NCI-H2029 treated with DMSO at 0.1 percent for 48 hours (cell line): ENCODE measurements at places on chromosomes 3 and 15.

DNA sequence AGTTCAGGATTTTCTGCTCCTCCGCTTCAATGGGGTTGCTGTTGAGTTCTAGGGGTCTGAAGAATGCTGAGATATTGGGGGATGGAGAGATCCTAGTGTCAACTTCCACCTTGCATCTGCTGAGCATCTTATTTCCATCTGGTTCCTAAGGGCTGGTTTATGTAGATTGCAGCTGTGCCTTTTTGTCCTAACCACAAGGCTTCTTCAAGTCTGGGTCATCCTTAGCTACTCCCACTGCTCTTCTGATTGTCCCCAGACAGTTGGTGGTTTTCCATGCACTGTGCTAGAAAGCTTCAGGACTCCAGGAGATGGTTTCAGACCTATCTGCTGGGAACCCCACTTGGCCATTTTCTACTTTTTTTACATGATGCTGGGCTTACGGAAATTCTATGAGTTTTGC is 125.0 kb downstream of the IL20RB start:
- no peak for DNase-seq

GRCh38 chr3:169467751-169468150 is 195.8 kb downstream of the MECOM start:
- no peak for DNase-seq

DNA sequence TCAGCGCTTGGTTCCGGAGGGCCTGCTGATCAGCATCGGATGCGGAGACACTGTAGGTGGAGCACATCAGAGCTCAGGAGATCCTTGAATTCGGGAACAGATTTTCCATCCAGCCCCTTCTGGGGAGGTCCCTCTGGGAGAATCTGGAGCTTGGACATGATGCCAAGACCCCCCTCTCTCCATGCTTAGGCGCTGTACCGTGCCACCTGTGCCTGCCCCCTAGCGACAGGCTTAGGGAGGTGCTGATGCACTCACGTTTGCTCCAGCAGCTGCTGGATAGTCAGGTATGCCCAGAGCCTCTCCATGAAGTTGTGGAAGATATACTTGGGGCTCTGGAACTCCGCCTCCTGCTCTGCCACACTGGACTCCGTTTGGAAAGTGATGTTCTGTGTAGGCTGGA is 9.7 kb downstream of the ITIH4 start:
- no peak for DNase-seq

- DNase-seq, result no peak
These were observed 327.1 kb upstream of the TBC1D5 start for GRCh38 chr3:18069568-18069967.

DNA sequence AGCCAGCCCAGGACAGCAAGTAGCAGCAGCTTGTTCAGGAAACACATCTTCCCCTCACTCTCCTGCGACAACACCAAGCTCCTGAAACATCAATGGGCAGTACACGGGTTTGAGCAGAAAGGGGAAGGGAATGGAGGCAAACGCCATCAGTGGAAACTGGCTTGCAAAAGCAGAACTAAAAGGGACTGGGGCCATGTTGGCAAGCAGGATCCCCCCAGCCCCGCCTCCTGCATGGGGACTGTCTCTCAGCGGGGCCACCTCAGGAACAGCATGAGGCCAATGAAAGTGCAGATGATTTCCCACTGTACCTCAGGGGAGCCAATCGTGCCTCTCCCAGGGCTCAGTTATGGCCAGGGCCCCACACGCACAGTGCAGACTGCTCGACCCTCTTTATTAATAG is 6.8 kb downstream of the CDAN1 start:
- DNase-seq, result no peak

- no peak for DNase-seq
These were observed 47.6 kb downstream of the MITF start for GRCh38 chr3:69786854-69787253.

GRCh38 chr15:92885224-92886041 is 14.7 kb upstream of the CHD2 start:
- DNase-seq, result no peak

DNA sequence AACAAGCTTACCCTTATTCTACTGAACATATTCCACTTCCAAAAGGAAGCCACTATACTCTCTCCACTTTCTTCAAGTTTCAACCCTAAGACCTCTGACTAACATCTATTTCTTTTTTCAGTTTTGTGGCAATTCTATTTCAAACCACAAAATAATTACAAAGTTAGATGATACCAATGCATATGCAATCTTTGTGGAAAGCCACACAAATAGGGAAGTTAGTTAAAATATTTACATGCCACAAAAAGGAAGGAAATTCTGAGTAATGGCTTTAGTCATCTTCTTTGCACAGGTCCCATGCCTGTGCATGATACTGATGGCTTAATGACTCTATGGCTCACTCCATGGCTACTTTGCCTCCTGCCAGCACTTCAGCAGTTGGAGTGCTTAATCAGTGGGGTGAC is 57.0 kb upstream of the MCTP2 start:
- DNase-seq, result no peak

GRCh38 chr15:54482251-54482650 is 504.0 kb downstream of the UNC13C start:
- no peak for DNase-seq

DNA sequence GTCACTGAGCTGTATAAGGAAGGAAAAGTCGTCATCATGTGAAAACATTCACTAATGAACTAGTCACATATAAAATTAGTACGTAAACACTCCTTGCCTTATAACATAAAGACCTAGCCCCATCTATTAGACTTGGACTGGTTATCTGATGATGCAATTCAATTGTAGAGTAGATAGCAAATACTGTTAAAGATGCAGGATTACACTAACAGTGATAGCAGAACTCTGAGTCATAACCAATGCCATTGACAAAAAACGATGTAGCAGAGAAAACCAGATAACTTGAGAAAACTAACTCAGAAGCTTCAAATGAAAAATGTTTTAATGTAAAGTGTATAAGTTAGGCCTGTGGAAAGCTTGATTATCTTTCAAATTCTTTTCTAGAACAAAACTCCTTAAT is 132.2 kb downstream of the WDR72 start:
- DNase-seq, result no peak

- DNase-seq, result no peak
These were observed 500.6 kb upstream of the MCTP2 start for GRCh38 chr15:93730724-93731123.

DNA sequence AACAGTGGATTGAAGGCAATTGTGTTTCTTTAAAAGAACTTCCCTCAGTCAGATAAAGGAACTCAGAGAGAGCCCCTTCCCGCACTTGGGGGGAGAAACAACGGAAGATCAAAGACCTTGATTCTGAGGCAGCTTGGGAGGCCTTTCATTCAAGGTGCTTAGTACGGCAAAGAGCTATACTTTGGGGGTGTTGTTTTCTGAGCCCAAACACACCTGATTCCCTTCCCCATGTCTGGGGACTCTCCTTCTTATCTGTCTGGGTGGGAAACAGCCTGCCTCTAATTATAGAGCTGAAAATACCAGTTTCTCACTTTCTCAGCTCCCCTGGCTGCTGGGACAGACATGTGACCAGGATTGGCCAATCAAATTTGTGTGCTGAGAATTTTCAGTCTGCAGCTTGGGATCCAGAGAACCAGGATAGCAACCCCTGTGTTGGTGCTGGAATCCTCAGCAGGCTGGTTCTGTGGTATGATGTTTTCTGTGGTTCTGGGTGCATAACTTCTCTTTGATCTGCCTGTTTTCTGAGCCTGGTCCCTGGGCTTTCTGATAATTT is 19.4 kb upstream of the IQCF6 start:
- DNase-seq, result no peak

DNA sequence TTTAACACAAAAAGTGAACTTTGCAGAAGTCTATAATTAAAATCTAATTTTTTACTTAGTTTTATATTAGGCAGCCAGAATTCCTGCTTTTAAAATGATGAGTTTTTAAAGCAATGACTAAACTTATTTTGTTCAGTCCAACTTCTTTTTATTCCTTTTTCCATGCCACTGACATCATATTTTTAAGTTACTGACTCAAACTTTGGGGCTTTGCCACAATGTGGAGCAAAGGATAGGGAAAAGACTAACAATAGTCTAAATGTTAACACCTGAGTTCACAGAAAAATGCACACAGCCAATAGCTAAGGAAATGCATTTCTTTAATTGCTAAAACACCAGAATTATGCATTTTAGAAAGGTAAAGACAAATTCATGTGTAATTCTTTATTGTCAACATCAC is 647.6 kb upstream of the DPPA4 start:
- DNase-seq, result no peak

GRCh38 chr15:69493406-69493805 is 40.8 kb downstream of the RPLP1 start:
- DNase-seq, result no peak

GRCh38 chr3:37444696-37445095 is 270.3 kb upstream of the LRRFIP2 start:
- DNase-seq, result no peak

DNA sequence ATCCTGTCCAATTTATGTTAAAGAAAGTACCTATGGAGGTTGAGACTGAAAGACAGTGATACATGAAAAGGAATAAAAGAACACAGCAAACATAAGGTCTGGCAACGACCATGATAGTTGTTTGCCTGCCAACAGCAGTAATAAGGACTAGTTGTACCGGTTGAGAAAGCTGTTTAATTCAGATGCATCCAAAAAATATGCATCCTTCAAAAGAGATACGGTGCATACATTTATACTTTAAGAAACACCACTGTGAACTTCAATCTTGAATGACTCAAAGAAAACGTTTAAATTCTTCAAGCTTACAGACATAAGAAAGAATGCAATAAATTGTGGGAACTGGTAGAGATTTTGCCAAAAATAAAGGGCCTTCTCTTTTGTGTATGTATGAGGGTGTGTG is 492.1 kb downstream of the NLGN1 start:
- no peak for DNase-seq

DNA sequence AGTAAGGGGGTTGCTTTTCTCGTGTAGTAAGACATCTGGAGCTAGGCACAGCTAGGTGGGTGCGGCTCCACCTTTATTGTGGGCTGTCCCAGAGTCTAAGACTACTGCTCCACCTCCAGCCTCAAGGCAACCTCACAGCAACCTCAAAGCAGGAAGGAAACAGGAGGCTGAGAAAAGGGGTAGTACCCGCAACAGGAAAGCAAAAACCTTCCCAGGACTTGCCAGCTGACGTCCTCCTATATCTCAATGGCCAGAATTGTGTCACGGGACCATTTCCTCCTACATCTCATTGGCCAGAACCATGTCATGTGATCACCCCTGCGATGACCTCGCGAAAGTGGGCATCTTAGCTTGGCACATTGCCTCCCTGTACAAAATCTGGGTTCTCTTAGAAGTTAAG is 4.3 kb upstream of the GPR160 start:
- DNase-seq, result no peak

GRCh38 chr15:62307551-62307950 is 142.5 kb upstream of the C2CD4B start:
- no peak for DNase-seq

DNA sequence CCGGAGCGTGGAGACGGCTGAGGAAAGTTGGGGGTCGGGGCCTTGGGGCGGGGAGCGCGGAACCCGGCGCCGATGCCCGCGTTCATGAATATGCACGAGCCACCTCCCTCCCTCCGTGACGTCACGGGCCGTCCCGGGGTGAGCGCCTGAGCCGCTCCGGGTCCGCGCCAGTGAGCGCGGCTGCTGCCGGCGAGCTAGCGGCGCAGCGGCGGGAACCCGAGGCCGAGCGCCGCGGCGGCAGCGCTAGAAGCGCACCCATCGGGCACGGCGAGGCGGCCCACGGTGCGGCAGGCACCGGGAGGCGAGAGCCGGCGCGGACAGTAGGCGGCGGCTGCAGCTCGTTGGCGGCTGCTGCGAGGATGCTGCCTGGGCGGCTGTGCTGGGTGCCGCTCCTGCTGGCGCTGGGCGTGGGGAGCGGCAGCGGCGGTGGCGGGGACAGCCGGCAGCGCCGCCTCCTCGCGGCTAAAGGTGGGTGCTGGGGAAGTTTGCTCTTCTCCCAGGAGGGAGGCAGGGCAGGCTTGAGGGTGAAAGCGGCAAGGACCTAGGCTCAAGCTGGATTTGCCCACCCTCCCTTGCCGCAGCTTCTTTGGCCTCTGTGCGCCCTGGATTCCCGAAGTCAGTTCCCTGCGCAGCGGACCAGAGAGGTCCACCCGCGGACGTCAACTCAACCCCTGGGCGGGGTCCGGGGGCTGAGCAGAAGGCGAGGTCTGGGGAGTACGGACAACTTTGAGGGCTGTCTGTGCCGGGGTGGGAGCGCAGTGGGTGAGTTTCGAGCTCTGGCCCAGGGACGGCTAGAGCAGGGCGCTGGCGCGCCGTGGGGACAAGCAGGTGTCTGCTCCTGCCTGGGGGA is at the start of gene CLSTN2:
CLSTN2 (plus strand) TSS at position 170 of the 850 bp plus-strand sequence.
- peak; percentile 13 for DNase-seq

DNA sequence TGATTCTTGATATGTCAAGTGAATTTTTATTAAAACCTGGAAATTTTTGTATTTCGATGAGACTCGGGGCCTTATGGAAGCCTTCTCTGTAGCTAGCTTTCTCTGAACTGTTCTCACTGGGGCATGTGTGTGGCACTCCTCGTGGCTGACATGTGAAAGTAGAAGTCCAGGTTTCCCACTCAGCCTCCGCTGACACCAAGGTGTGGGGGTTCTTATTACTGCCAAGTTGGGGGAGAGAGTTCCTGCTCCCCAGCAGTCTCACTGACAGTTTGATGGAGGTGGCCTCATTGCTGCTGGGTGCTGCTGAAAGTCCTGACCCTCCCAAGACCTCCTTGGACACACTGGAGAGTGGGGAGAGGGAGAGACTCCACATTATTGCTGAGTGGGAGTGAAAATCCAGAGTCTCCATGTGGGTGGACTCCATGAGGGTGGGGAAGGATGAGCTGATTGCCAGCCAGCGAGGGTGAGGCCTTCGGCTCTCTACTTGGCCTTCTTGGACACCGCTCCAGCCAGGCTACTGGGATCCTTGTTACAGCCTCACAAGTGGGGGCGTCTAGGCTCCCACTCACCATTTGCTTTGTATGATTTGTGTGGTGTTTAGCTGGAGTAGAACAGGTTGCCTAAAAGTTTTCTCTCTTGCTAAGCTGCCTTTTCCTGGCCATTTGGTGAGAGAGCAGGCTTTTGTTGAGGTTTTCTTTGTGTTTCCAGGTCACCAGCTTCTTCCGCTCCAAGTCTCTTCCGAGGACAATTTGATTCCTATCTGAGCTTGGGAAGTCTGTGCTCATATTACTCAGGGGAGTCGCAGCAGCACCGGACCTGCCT is 64.1 kb downstream of the LSM3 start:
- DNase-seq, result no peak

GRCh38 chr15:74036271-74037170 is 42.0 kb downstream of the PML start:
- no peak for DNase-seq

DNA sequence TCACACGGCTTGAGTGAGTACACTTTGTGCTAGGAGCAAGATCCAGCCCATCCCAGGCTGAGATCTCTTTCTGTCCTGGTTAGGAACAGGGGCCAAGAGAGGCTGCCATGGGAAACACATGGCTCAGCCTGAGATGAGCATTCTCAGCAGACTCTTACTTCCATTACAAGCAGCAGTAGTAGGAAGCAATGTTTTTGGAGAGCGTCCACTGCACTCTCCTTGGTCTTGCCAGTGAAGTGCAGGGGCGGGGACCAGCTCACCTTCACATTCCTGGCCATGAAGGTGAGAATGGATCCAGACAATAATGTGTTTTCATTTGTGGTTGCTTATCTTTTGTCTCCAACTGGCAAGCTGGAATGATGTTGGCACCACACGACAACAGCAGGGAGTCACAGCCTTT is 24.7 kb downstream of the ZNF80 start:
- no peak for DNase-seq

- no peak for DNase-seq
These were observed 12.9 kb upstream of the DCBLD2 start for GRCh38 chr3:98914210-98915080.
